ENCODE measurements at places on chromosomes 3 and 15.

DNA sequence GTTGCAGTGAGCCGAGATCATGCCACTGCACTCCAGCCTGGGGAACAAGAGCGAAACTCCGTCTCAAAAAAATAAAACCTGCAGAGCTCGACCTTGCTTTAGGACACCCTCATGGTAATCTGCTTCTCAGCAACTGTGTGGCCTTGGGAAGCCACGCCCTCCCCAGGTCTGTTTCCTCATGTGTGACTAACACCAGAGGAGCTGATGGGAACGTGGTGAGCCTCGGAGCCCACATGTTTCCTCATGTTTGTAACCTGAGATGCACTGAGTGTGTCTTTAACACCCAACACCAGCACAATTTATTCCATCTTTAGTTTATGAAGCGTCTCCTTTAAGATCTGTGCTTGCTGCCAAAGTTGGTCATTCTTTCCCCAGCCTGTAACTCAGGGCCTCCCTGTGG is 142.8 kb downstream of the OCA2 start:
- no peak for DNase-seq

GRCh38 chr3:129248286-129248979 is 973 bp upstream of the COPG1 start:
- DNase-seq = no peak

- no peak for DNase-seq
These were observed 89.3 kb upstream of the TRIM42 start for GRCh38 chr3:140588558-140588957.

DNA sequence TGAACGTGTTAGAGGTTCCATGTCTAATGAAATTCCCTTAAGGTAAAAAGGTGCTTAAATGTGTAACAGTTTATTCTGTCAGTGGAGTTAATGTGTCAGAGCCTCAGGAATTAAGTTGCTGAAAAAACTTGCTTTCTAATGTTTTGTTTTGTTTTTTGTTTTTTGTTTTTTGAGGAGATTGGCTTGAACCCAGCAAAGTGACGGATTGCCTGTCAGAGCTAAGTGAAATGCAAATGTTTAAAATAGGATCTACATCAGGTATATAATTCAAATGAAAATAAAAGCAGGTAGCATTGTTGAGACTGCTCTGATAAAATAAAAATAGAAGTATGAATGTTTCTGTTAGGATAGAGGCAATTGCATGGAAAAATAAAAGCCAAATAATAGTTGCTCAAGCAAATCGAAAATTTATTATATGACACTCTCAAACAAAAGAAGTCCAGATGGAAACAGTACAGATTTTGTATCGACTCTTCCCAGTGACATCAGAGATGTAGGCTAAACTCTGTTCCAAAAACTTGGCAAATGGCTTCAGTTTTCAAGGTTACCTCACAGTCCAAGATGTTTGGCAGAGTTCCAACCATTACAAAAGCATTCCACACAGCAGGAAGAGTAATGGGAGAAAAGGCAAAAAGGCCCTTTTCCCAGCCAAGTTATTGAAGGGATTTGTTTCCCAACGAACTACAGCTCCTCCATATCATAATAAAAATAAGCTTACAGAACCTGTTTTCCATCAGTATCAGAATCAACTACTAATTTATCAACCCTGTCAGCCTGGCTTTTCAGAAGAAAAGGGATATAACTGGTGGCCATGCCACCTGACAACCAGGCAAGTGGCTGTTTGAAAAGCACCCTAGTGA is 291.0 kb downstream of the TBL1XR1 start:
- no peak for DNase-seq

GRCh38 chr3:134874737-134875413 is 79.8 kb downstream of the EPHB1 start:
- no peak for DNase-seq

DNA sequence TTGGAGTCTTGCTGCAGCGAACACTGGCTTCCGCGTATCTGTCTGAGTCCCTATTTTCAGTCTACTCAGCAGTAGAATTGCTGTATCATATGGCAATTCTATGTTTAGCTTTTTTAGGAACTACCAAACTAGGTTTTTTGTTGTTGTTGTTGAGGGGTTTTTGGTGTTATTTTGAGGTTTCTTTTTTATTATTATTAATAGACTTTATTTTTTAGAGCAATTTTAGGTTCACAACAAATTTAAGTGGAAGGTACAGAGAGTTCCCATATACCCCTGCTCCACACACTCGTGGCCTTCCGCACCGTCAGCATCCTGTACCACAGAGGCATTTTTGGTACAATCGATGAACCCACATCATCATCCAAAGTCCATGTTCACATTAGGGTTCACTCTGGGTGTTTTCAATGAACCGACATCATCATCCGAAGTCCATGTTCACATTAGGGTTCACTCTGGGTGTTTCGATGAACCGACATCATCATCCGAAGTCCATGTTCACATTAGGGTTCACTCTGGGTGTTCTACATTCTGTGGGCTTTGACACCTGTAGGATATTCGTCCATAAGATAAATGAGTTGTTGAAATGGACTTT is 67.9 kb downstream of the LMLN start:
- no peak for DNase-seq

DNA sequence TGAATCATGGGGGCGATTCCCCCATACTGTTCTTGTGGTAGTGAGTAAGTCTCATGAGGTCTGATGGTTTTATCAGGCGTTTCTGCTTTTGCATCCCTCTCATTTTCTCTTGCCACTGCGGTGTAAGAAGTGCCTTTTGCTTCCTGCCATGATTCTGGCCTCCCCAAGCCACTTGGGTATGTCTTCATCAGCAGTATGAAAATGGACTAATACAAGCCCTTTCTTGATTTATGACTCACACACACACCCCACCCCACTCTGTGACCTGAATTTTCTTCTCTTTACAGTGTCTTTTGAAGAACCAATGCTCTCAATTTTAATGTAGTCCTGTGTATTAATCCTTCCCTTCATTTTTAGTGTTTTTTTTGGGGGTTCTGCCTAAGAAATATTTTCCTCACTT is 244.8 kb downstream of the PLCL2 start:
- no peak for DNase-seq

DNA sequence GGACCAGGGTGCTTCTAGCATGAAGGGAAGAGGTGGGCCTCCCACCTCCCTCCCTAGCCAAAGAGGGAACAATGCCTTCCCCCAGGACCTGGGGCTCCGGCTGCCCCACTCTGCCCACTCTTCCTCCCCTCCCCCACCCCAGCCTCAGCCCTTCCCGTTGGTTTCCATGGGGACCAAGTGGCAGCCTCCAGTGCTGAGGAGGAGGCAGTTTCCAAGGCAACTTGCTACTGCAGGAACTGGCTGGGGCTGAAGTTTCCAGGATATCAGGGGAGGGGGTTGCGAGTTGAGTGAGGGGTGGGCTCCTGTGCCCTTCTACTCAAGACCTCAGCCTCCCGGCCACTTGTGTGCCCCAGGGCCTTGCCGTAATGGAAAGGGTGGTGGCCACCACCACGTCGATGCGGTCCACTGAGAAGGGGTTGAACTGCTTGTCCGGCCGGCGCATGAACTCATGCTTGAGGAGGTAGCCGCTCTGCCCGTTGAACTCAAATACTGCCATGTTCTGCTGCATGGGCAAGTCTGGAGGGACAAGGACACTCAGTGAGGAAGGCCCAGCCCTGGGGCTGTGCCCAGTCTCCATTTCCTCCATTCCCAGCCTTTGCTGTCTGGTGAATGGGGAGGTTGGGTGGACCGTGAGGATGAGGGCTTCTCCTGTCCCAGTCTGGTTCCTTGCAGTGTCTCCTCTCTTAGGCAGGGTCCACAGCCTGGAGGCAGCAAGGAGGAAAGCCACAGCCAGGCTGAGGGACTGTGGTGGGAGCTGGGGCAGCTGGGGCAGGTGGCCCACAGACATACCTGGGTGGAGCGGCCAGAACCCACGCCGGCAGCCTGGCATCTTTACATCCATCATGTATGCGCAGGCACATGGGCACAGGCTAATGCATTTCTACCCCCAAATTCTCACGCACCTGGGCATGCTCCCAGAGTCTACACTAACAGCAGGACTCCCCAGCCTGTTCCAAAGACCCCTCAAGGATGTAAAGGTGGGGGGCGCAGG is 11.3 kb upstream of the ANKRD63 start:
- DNase-seq = no peak

- DNase-seq = no peak
These were observed 802.6 kb upstream of the ALCAM start for GRCh38 chr3:104564045-104564643.

DNA sequence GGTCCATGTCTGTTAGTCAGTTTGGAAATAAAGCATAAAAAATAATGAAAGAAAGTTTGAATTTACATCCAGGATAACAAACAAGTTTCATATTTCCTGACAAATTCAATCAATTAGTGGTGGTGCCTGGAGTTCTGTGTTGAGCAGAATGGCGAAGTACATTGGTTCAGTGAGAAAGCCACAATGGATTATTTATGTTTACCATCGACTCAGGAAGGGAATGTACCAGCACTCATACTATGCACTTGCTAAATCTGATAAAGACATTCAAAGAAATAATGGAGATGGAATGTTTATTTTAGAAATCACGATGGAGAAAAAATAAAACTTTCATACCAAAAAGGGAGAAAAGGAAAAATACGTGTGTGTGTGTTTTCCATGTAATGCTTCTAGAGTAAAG is 45.3 kb upstream of the MME start:
- no peak for DNase-seq

GRCh38 chr3:11635680-11636393 is 7.9 kb downstream of the VGLL4 start:
- no peak for DNase-seq

GRCh38 chr3:56469141-56469540 is 874 bp upstream of the ERC2 start:
- no peak for DNase-seq

- DNase-seq = no peak
These were observed 1043.6 kb downstream of the TUSC7 start for GRCh38 chr3:117752984-117753717.

- DNase-seq = no peak
These were observed 200.1 kb downstream of the FAM43A start for GRCh38 chr3:194885766-194886165.

GRCh38 chr15:87660251-87661129 is 596.0 kb downstream of the NTRK3 start:
- no peak for DNase-seq

- no peak for DNase-seq
These were observed 40.4 kb downstream of the DNAJB8 start for GRCh38 chr3:128426128-128426921.

- DNase-seq = no peak
These were observed 25.5 kb upstream of the CP start for GRCh38 chr3:149247008-149247710.

GRCh38 chr15:73683257-73683776 is 866 bp upstream of the CD276 start:
- no peak for DNase-seq

DNA sequence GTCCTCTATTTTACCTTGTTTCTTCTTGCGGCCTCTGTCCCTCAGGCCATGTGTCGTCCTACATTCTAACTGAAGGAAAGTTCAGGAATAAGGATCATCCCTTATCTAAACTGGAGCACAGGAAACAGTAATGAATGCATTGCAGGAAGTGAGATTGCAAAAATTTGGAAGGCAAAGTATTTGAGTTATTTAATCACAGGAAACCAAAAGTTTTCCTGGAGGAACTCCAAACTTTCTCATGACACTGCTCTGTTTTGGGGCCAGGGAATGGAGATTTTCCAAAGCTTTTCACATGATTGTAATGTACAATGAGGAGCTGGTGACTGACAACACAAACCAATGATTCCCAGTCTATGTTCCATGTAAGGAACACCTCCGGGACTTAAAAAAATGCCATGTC is 57.8 kb upstream of the PLSCR4 start:
- no peak for DNase-seq

- DNase-seq = no peak
These were observed 38.3 kb upstream of the AADAC start for GRCh38 chr3:151775314-151776258.

DNA sequence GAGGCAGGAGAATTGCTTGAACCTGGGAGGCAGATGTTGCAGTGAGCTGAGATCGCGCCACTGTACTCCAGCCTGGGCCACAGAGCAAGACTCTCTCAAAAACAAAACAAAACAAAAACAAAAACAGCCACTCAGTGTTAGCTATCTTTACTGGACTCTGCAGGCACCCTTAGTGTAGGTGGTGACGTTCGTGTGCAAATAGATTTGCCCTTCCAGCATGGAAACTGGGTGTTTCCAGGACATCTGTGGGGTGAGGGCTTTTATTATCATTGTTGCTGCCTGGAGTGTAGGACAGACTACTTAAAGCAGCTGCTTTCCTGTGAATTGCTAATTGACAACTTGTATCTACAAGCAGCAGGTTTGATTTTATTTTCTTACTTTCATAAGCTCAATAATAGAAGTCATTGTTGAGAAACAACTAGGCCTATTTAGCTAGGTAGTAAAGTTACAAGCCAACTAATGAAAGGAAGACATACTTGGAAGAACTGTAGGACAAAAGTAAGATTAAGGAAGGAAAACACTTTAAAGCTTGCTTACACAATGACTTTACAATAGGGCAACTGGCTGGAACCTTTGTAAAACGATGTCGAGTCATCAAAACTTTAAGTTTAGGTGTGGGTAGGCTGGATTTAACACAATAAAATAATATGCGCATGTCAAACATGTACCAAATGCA is 25.4 kb upstream of the SPPL2A start:
- DNase-seq = no peak

DNA sequence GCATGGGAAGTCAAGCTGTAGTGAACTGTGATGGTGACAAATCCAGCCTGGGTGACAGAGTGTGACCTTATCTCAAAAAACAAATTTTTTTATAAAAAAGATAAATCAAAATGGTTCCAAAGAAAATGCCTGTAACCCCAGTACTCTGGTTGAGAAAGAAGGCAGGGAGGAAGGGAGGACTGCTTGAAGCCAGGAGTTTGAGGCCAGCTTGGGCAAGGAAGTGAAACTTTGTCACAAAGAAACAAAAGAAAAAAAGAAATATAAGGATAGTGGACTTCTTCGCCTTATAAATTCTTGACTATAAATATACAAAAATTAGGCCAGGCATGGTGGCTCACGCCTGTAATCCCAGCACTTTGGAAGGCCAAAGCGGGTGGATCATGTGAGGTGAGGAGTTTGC is 34.1 kb downstream of the SMARCC1 start:
- no peak for DNase-seq

- DNase-seq = peak; percentile 96
These were observed 13.5 kb downstream of the SNX33 start for GRCh38 chr15:75661100-75661755.

GRCh38 chr15:98160236-98160635 is 199.7 kb downstream of the ARRDC4 start:
- DNase-seq = no peak

DNA sequence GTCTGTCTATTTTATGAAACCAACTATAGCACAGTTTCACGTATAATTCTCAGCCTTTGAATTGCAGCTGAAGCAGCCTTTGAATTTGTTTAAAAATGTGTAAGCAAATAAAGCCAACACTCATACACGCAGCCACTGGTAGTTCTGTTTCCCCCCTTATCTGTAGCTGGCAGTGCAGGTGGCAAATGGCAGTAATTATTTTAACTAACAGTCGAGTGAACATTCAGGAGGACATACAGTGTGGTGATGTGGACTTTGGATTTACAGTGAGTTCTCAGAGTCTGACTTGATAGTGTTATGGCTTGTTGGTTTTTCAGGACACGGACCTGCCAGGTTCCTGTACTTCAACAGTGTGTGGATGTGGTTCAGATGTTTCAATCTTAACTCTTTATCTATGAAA is 64.0 kb upstream of the SKOR1 start:
- DNase-seq = no peak
